ENCODE measurements at places on chromosomes 4 and X.

GRCh38 chr4:11698033-11698432 is 269.3 kb upstream of the HS3ST1 start:
- DNase-seq = no peak

DNA sequence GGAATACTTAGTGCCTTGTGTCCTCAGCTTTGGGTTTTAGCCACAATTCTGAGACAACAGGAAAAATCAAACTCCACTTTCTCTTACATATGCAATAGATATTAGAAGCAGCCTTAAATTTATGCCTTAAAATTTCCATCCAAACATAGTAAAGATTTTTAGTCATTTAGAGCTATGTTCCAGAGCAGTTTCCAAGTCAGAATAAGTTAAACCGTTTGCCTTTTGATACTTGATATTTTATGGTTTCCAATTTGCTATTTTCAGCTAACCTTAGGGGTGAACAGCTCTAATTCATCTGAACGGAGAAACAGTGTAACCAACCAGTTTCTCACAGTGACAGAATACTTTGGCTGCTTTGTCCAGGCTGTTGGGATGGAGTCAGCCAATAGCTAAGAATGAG is 125.8 kb upstream of the RXFP1 start:
- no peak for DNase-seq

DNA sequence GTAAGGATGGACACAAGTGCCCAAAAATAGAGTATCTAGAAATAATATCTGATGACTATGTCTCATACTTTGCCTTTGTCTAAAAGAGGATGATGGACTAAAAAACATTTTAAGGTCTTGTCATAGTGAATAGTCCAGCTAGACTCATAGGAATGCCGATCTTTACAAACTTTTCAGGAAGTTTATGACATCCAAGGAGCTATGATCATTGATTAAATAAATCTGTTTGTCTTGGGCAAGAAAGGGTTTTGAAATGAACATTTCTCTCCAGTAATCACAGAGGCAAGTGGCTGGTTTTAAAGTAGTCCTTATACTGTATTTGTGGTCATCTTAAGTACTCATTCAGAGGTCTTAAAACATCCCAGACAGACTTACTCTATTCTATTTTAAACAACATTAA is 109.8 kb downstream of the MAPK10 start:
- no peak for DNase-seq

- peak; percentile 97 for DNase-seq
Measured at GRCh38 chr4:68630371-68630770, 40.1 kb downstream of the UGT2B15 start.

- no peak for DNase-seq
Measured at GRCh38 chr4:47473141-47473750, 9.7 kb upstream of the COMMD8 start.

DNA sequence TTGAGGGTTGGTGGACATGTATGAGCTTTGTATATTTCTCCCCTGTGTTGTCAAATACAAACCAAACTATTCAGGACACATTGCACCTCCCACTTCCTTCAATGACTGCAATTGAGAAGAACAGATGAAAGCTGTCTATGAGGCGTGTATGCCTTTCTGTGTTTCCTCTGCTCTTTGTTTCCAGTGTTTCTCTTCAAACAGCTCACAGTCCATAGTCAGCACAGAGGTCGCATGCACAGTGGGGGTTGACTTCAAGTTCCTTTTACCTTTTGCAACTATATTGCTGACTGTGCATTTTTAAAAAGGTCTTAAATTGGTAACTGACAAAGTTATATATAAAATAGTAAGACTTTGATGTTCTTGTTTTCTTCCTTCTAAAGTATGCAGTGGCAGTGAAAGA is 957.8 kb downstream of the C4orf33 start:
- no peak for DNase-seq

GRCh38 chrX:38038501-38038900 is 32.1 kb downstream of the SYTL5 start:
- no peak for DNase-seq

GRCh38 chr4:88616275-88617150 is 24.2 kb downstream of the HERC3 start:
- DNase-seq = no peak

DNA sequence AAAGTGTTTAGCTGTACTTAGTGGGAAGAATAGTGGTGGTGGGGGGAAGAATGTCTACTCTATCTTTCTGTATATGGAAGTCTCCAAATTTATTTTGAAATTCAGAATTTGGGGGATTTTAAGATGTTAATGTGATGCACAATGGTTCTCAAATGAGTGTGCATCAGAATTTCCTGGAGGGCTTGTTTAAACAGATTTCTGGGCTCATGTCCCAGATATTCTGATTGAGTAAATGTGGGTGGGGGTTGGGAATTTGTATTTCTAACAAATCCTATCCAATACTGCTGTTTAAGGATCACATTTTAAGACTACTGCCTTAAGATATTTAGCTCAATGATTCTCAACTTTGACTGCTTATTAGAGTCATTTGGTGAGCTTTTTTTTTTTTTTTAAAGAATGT is 15.1 kb upstream of the INTS6L start:
- DNase-seq = no peak

- DNase-seq = no peak
Measured at GRCh38 chrX:7542587-7543380, 300.2 kb upstream of the VCX start.

- DNase-seq = no peak
Measured at GRCh38 chr4:95729596-95729995, 110.3 kb upstream of the PDHA2 start.

DNA sequence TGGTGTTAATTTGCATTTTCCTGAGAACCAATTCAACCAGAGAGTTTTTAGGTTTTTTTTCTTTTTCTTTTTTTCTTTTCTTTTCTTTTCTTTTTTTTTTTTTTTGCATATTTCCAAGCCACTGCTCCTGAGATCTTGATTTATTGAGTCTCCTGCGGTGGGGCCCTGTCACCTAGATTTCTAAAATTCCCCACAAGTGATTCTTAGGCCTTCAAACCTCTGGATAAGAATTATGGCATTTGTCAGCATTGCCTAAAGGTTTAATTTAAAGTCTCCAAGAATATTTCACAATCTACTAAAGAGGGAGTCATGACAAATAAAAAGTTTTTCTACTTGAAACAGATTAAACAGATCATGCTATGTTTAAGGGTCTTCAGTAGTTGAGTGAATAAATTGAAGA is 84.9 kb downstream of the GAB1 start:
- DNase-seq = no peak

- no peak for DNase-seq
Measured at GRCh38 chr4:1087371-1087770, 26.0 kb downstream of the RNF212 start.

- DNase-seq = no peak
Measured at GRCh38 chrX:18875256-18875878, 108.5 kb downstream of the PHKA2 start.

DNA sequence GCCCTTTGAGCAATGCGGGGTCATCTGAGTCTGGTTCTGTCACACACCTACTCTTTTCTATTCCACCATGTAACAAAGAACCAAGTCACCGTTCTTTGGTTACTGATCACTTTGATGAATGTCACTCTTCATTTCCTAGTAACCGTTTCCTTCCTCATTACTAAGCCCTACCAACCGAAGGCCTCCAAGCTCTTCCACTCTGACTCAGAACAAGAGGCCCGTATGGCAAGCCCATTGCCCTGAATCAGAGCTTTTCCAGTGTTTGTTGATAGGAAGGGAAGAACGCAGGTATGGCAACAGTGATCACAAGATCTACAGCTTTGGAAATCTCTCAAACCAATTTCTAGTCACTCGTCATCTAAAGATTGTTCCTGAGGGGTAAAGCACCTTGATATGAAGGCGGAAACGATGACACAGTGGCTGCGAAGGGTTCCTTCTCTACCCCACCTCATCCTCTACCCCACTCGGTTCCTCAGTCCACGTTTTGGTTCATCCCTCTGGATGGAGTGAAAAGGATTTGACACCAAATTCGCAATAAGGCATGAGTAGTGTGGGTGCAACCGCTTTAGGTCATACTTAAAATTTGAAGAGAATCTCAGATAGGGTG is 28.0 kb upstream of the CD40LG start:
- no peak for DNase-seq

DNA sequence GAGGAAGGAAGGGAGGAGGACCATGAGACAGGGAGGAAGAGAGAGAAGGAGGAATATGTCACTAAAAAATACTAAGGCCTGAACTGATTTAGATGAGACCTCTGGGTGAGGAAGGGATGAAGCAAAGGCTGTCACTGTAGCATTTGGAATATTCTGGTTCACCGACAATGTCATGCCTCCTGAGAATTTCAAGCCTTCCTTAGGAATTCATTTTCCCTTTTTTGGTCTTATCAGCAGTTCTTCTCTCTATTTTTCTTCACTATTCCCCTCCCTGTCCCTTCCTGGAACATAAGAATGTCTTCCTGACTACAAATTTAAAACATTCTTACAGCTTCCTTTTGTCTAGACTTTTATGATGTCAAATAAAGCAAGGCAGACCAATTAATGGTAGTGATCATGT is 527.8 kb downstream of the INPP4B start:
- DNase-seq = no peak

DNA sequence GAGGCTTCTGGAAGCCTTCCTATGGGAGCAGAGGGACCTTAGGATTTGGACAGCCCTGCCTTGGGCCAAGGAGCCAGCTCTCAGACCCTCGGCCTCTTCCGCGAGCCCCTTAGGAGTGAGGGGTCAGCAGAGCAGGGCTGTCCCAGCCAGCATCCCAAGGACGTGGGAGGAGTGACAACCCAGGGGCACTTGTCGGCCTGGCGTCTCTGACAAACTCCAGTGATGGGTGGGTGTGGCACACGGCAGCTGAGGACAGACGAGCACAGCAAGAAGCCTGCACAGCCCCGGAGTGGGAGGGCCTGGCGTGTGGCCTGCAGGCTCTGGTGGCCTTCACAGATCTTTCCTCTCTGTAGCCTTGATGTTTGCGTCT is 11.6 kb upstream of the TNIP2 start:
- peak; percentile 86 for DNase-seq

DNA sequence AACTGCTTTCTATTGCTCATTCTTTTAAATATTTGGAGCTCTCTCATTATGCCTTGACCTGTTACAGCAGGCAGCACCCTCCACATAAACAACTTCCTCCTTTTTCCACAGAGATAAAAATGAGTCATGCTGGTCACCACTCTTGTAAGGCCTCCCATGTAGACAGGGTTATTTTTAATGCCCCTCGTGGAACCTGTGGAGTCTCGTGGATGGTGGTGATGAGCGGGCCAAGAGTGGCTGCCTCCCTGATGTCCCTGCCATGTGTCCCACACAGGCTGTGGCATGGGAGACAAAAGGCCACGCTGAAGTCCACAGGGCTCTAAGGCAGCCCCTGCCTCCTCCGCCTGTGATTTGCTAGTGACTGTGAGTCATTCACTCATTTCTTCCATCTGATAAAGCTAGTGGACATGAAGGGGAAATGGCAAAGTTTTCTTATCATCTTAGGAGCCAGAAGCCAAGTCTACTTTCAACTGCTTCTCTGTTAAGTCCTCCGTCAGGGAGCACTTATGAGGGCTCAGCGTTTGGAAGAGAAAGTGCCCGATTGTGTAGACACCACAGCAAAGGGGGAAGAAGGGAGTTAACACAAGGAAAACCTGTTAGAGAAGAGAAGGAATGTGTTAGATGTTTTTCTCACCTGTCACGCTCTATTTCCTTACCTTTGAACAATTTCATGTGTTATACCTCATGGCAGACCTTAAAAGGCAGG is 121.6 kb upstream of the FAT1 start:
- peak; percentile 78 for DNase-seq

DNA sequence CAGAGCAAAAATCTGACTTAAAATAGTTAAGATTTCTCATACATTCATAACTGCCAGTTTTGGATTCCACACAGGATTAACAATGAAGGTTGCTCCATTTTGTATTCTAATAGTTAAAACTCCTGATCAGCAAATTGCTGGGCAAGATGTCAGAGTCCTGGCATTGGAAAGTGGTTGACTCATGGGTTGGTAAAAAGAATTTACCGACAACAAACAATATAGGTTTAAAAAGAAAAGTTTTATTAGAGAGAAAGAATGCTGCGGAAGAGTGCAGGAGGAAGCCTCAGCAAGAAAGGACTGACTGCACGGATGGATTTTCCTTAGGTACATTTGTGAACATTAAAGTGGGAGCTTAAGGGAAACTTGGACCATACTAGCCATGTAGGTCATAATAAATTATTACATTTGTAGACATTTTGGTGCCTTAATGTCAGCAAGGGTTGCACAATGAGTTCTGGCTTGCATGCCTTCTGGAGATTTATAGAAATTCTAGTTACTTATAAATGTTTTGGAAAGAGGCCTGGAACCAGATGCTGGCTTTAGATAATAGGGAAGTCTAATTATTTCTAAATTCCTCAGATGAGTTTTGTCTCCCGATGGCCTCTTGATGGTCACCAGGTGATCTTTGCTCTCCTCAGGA is 25.4 kb upstream of the IL2 start:
- DNase-seq = no peak

DNA sequence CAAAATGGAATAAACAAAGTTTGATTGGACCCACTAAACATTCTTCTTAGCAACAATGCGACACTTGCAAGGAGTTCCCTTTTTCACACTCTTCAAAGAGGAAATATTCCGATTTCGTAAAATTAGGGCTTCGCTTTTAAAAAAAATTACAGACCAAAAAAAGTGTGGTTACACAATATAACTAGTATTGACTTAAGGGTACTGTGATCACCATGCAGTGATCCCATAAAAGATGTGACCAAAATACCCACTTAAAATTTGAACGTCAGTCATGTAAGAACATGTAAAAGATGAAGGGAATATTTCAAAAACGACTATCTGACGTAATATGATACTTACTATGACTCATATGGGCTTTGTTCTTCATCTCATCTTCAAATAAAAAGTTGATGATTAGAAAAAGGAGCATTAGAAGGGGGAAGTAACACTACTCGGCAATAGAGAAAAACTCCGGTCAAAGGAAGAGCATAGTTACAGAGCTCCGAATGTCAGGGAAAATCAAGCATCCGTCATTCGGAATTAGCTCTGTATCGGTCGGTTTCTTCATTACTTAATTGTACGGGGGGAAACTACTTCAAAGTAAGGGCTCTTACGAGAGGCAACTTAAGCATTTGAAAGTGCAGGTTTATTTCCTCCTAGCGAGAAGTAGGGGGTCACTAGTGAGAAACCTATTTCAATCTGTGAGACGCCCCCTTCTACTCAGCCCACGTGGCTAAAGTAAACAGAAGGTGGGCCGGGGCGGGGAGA is 1.3 kb upstream of the TET2 start:
- DNase-seq = no peak

DNA sequence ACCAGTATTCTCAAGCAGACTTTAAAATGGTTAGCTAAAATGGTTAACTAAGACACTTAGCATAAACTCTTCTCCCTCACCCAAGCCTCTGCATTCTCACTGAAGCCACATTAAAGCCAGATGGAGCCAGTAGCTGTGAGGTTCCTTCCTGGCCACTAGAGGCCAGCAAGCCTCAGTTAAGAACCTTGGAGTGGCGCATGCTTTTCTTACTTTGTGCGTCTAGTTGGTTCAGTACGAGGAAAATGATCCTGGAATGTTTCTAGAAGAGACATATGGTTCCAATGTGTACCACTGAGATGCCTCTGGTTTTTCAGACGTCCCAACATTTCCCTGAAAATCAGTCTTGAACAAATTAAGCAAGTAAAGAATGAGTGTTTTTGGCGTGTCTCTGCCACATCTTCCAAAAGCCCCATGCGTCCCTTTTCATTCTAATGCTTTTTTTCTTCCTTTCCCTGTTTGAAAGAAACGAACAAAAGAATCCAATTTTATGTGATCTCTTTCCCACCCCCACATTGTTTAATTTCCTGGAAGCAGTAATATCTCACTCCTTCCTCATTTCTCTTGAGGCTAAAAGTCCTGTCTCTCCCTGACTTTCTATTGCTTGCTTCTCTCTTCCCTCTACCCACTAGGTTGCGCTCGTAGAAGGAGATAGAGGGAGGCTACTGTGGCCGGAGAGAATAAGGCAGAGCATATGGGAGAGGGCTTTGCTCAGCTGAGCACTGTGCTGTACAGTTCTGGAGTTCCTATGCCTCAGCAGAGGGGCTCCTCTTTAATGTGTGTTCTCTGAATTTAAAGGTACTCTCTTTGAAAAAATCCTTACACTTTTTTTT is 82.9 kb upstream of the TAB3 start:
- peak; percentile 60 for DNase-seq
